ENCODE measurements at places on chromosomes 3 and 15.

- no peak for DNase-seq
Measured at GRCh38 chr3:18586076-18586475, 160.9 kb upstream of the SATB1 start.

- no peak for DNase-seq
Measured at GRCh38 chr15:73028031-73028430, 24.2 kb upstream of the NEO1 start.

GRCh38 chr15:61225614-61226013, 3.5 kb downstream of the RORA start:
- no peak for DNase-seq

- no peak for DNase-seq
Measured at GRCh38 chr3:129263161-129263910, 13.9 kb downstream of the COPG1 start.

GRCh38 chr3:76436894-76437293, 603.0 kb upstream of the ROBO2 start:
- no peak for DNase-seq

GRCh38 chr15:61037031-61037430, 192.1 kb downstream of the RORA start:
- no peak for DNase-seq

DNA sequence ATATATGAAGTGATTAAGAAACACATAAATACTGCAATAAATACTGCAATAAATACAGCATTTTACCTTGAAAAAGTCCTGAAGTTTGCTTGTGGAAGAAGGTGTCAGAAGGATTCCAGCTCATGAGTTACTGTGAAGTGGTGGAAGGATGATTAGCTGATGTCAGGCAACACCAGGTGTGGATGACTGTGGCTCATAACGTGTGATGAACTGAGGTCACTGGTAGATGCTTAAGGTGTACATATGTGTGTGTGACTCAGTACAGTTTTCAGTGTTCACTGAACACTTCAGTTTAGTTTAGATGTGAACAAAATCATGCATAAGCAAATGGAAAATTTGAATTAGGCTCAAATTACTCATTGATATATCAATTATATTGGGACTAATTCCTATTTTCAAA, 1045.0 kb downstream of the NTRK3 start:
- no peak for DNase-seq

DNA sequence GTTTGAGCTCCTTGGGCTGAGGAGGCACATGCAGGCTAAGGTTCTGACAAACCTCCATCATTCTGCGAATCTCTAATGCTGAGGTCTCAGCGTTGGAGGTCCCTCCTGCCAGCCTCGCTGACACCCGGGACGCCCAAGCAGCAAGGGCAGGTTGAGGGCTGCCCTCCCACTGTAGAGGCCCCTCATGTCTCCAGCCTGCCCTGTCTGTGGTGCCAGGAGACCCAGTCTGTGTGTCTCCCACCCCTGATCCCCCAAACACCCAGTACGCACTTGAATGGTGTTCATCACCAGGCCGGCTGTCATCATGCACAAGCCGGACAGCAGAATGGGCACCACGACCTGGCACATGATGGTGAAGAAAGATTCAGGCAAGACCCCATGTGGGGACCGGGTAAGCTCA, 27.8 kb downstream of the SLC41A3 start:
- no peak for DNase-seq

DNA sequence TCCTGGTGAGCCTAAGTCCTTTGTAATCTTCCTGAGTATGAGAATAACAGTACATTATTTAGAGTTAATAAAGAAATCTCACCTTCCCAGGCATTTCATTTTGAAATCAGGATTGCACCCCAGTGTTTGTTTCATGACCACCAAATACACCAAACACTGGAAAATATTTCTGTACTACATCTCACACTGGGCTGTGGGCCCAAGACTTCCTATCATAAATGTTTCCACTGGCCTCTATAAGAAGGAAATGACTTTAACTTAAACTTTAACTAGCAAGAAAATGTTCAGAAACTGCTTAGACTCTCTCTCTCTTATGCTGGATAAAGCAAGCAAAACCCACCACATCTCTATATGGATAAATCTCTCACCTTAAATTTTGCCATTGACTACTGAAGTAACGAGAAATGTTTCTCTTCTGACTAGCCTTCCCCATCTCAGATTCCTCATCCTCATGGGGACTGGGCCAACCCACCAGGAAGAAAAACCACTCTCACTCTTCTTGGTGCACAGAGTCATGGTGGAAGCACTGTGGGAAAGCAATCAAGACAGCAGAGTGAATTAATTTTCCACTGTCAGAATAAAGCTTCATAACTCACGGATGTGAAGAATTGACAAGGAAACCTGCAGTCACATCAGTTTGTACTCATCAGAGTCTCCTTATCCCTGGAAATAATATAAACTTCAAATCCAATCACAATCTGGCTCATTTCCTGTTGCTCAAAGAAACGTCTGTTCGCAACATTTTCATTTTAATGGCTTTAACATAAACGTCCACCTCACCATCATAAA, 859.6 kb downstream of the EPHA3 start:
- DNase-seq = no peak

DNA sequence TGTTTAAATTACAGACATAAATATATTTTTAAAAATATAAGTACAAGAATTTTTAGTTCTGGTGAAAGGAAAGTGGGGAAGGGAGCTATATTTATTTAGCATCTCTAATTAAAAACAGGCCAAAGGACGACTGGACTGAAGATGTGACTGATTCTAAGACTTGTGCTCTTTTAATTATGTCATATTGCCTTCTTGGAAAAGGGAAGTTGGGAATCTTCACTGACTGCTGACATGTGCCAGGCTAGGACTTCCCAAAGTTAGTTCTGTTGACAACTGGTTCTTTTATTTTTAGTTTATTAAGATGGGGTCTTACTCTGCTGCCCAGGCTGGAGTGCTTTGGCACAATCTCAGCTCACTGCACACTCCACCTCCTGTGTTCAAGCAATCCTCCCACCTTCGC, 13.5 kb downstream of the CNOT10 start:
- DNase-seq = no peak

GRCh38 chr3:54322354-54322753, 200.0 kb downstream of the CACNA2D3 start:
- DNase-seq = no peak

DNA sequence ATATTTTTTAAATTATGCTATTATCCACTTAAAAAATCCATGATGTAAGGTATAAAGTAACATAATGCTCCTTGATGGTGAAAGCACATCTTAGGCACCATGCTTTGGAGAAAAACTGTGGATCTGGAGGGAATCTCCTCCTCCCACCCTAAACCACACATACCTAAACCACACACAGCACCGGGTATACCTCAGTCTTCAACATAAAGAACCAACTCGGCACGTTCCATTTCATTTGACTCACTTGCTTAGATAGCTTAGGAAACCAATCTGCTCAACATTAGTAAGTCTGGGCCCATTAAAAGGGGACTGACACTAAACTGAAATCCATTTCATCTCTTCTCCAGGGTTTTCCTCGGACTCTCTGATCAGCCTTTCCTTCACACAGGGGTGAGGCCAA, 945.7 kb upstream of the CFAP20DC start:
- no peak for DNase-seq

- DNase-seq = no peak
Measured at GRCh38 chr3:169512991-169513390, 150.5 kb downstream of the MECOM start.

DNA sequence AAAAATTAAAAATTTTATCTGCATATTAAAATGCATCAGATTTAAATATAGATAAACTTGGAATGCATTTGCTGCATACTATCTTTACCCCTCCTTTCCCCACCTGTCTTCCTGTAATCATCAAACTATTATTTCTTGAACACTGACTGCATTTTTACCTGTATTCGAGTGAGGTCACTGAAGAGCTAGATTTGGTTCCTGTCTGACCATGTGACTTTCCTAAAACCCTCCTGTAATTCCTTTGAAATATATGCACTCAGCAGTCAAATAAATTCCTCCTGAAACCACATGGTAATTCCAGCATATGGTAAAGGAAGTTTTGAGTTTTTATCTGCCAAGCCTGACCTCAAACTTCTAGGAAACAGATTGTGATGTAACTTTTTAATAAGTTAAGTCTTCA, 445.6 kb upstream of the FRG2C start:
- no peak for DNase-seq

- DNase-seq = peak; percentile 5
Measured at GRCh38 chr3:124886168-124887056, 753 bp downstream of the ITGB5 start.

DNA sequence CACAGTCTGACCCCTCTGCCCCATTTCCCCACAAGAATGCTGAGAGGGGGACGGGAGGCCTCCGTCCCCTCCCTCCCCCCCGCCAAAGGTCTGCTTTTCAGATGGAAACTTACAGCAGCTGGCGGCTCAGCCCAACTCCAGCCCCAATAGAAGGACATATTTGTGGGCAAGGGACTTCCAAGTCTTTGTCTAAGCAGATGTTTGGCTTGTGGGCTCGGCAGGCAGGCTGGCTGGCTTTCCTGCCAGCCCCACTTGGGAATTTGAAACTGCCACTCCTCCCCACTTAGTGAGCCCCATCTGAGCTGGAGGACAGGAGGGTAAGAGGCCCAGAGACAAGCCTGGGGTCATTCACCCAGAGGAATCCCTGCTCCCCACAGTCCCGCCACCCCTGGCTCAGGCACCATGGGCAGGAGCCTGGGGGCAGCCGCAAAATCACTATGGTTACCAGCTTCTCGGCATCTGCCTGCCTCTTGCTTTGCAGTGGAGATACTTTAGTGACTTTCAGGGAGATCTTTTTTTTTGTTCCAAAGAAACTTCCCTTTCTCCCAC, 53.6 kb downstream of the LMCD1 start:
- DNase-seq = no peak

- no peak for DNase-seq
Measured at GRCh38 chr3:150740733-150741496, 22.1 kb downstream of the SIAH2 start.

- DNase-seq = no peak
Measured at GRCh38 chr15:90063770-90064247, 38.5 kb downstream of the IDH2 start.

GRCh38 chr3:10912786-10913185, 79.8 kb upstream of the SLC6A1 start:
- DNase-seq = no peak

DNA sequence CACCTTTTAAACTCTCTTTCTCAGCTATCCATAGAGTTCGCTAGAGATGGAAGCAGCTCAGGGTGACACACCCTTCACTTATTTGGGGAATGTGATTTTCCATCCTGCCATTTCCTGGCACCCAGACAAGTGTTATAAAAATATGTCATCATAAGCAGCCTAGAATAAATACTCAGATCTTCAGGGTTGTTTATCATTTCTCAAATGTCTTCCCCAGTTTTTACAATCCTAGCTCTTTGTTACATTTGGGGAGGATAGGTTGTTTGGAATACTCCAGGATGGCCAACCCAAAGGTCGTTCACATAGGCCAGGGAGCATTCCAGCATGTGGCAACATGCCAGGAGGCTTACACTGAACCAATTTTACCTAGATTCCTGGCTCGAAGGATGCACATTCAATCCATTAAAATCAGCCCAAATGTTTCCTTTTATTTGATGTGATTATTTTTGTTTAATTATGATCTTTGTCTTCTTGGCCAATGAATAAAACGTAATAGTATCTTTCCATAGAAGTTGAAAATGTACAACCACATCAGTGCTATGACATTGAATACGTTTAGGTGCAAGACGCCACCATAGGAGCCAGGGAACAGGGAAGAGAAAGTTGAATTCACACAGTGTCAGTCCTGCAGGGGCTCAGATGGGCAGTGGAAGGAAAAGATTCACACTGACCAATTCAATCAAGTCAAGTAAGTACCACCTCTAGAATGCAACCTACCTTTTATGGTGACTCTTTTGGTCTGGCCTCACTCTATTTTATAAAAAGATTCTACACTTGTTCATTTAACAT, 537.7 kb upstream of the MDFIC2 start:
- DNase-seq = no peak

GRCh38 chr3:167835953-167836352, 100.4 kb downstream of the SERPINI1 start:
- no peak for DNase-seq

GRCh38 chr3:50737906-50738598, 63.3 kb downstream of the DOCK3 start:
- no peak for DNase-seq

- no peak for DNase-seq
Measured at GRCh38 chr3:115537669-115538068, 85.6 kb upstream of the GAP43 start.

GRCh38 chr3:55489798-55490132, 2.7 kb upstream of the WNT5A start:
- no peak for DNase-seq

- DNase-seq = no peak
Measured at GRCh38 chr15:33278816-33279612, 31.8 kb upstream of the RYR3 start.

GRCh38 chr3:41836360-41837134, 125.4 kb downstream of the ULK4 start:
- peak; percentile 20 for DNase-seq

DNA sequence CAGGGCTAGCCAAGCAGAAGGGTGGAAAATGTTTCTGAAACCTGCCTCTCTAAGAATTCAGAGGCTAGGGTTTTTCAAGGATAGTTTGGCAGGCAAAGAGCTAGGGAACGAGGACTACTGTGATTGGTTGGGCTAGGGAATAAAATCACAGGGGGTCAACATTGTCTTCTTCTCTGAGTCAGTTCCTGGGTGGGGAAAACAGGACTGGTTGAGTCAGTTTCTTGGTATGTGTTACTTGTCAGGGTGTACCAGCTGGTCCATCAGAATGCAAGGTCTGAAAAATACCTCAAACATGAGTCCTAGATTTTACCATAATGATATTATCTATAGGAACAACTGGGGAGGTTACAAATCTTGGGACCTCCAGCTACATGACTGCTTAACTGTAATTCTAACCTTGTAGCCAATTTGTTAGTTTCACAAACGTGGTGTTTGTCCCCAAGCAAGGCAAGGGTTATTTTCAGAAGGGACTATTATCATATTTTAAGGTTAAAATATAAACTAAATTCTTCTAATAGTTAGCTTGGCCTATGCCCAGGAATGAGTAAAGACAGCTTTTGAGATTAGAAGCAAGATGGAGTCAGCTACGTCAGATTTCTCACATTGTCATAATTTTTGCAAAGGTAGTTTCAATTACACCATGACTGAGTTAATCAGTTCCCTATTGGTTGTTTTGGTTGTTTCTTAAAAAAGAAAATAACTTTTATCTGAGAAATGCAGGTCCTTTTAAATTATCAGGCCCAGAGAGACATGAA, 231.5 kb downstream of the ALCAM start:
- DNase-seq = no peak

DNA sequence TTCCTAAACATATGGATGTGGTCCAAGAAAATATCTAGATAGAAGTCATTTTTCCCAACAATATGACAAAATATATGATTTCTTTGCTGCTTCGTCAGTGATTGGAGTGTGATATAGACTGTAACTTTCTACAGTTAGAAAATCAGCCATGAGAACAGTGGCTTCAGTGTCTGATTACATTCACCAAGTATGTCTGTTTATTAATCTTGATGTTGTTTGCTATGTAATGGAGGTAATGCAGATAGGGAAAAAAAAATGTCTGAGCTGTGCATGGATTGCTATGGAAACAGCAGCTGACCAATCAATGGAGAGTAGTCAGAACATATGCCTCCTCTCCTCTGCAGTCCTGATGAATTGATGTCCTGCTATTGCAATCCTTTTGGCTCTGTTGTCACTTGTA, 72.3 kb upstream of the GAP43 start:
- DNase-seq = no peak

GRCh38 chr3:28986922-28987321, 293.9 kb upstream of the RBMS3 start:
- no peak for DNase-seq
